8988T (cell line): ENCODE measurements at places on chromosomes 12 and 14.

DNA sequence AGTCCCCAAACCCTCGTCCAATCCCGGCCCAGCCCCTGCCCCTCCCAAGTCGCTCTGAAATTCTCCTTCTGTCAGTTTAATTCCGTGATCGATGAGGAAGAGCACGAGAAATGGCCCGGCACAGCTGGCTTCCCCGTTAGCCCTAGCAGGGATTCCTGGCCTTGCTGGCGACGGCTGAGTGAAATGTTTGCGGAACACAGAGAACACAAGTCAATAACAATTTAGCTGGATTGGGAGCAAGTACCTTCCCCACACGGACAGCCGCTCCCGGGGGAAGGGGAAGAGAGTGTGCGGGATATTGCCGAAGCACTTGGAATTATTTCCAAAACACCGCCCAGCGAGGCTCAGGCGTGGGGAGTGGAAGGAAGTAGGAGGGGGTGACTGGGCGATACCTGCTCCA, 134.6 kb downstream of the RBM19 start:
- no peak for DNase-seq

DNA sequence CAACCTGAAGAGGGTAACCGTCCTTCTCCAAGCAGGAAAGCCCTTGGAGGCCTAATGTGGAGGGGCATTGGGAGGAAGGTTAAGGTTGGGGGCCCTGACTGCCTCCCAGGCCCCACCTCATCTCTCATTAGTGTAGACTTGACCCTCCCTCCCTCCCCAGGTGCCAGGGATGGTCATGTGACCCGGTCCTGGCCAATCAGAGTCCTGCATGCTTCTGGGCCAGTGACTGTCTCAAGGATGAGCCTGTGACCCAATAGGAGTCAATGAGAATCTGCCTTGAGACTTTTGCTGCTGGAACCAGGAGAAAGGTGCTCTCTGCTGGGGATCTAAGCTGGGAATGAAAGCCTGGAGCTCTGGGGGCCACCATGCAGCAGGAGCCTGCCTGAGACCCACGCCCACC, 70.8 kb downstream of the NCOR2 start:
- DNase-seq, result peak; percentile 78

DNA sequence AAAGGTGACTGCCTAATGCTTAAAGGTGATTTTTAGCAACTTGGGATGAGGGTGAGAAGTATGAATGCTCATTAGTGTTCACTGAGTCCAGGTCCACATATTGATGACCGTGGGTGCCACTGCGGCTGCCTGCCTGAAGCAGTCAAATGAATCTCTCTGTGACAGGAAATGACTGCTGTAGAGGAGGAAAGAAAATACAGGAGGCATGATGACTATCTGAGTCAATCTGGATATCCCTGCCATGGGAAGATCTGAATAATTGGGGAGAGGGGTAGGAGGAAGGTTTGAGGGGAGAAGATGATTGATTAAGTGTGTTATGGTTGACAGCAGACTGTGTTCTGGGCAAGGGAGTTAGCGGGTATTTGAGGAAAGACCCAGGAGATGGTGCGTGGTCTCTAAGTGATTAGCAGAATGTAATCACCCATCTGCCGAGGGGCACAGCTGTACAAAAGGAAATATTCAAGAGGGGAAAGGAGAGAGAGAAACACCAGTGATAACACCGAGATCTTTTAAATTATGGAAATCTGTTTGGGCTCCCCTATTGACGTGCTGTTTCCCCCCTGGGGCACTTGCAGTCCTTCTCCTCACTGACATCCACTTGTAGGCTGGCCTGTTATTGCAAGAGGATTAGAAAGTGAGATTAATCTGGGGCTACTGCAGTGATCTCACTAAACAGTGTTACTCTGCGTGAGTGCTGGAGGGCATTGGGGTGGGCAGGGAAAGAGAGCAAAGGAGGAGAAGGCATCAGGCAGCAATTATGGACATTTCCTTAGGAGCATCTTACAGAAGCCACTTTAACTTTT, 97.7 kb downstream of the AKAP6 start:
- DNase-seq, result no peak

GRCh38 chr12:132522592-132523380, 32.8 kb downstream of the FBRSL1 start:
- DNase-seq, result peak; percentile 75

DNA sequence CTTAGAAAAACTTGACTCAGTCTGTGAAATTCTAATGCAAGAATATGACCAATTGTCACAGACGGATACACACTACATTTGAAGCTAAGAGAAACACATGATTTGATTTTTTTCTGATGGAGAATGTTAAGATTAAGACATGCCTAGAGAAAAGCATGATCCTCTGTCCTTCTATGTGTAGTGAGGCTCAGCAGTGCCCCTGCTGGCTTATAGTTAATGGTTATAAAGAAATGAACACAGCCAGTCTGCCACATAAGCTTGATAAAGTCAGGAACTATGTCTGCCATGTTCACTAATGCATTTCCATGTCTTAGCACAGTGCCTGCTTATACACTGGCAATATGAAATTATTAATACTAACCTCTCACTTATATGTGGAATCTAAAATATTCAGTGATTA, 168.1 kb upstream of the DAAM1 start:
- DNase-seq, result no peak

GRCh38 chr12:123384994-123385376, 1.1 kb downstream of the KMT5A start:
- DNase-seq, result no peak

GRCh38 chr14:85451421-85451820, 78.5 kb upstream of the FLRT2 start:
- DNase-seq, result no peak
